Peyer's patch (tissue), 4 donors: ENCODE measurements at places on chromosomes 6 and 20.

DNA sequence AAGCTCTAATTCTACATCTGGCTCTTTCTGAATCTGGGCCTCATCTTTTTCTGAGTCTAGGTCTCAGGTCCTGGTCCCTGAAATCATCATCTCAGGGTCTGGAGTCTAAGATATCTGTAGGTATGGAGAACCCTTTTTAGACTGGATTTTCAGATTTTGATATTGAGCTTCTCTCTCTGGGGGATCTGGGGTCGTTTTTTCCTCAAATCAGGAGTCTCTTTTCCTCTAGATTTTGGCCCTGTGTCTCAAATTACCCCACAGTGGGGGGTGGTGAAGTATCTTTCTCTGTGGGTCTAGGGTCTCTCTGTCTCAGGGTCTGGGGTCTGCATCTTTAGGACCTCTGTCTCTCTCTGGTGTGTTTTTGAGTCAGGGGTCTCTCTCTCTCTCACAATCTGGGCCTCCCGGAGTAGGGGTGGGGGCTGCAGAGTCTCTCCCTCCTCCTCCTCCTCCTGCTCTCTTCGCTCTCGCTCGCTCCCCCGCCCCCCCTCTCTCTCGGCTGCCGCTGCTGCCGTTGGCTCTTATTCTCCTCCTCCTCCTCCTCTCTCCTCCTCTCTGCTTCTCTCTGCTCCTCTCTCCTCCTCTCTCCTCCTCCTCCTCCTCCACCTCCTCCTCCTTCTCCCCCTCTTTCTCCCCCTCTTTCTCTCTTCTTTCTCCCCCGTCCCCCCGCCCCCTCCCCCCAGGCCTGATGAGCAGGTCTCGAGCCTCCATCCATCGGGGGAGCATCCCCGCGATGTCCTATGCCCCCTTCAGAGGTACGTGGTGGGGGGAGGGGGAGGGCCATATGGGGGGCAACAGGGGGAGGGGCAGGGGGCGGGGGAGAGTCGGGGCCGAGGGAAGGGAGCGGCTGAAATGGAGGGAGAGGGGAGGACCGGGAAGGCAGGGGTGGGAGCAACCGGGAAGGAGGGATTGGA is at the start of gene SYNGAP1:
TSS of gene SYNGAP1 (plus strand) at position 486 of the 911 bp plus-strand sequence. CDS start at position 686, 200 bp downstream.
- DNase-seq: no peak

DNA sequence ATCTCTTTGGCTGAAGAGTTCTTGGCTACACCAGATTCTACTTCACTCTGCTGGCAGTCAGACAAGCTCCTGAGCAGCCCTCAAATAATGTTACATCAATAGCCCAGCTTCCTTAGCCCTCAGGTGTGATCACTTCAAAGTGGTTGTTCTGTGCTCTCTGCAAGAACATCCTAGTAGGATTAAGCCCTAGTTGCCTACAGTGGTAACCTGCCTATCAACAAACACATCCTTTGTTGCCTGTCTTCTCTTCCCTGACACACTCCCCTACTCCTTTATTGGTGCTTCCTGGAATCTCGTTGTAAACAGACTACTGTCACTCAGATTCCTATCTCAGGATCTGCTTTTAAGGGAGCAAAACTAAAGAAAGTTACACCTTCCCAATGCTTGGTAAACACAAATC is 45.1 kb upstream of the TASP1 start:
- no peak for DNase-seq

- DNase-seq: no peak
Observed at GRCh38 chr6:140062043-140063020, 687.9 kb upstream of the CITED2 start.

DNA sequence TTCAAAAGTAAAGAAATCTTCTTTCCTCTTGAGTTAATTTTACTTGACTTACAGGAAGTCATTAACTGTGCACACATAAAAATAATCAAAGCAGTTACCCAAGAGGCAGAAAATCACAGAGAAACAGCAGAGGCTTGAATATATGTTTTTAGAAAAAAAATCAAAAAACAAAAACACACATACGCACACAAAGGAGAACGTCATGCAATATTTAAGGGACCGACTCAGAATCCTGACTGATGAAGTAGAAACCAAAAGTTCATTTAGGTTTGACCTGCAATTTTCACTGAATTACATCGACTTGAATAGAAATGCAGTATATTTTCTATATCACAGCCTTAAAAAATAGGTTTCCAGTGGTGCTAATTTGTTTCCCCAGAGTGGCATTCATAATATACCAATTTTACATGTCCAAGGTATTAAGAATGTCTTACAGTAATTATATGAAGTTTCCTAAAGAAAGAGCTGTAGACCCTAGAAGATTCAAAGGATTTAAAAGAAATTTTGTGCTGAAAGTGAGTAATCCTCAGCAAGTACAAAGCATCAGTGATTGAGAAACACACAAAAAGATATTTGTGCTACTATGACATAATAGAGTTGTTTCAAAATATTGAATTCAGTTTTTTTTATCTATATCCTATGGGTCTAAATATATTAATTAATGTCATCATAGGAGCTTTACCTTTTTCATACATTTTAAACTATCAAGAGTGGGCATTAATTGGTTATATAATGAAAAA is 358.5 kb upstream of the RUNX2 start:
- DNase-seq: no peak

DNA sequence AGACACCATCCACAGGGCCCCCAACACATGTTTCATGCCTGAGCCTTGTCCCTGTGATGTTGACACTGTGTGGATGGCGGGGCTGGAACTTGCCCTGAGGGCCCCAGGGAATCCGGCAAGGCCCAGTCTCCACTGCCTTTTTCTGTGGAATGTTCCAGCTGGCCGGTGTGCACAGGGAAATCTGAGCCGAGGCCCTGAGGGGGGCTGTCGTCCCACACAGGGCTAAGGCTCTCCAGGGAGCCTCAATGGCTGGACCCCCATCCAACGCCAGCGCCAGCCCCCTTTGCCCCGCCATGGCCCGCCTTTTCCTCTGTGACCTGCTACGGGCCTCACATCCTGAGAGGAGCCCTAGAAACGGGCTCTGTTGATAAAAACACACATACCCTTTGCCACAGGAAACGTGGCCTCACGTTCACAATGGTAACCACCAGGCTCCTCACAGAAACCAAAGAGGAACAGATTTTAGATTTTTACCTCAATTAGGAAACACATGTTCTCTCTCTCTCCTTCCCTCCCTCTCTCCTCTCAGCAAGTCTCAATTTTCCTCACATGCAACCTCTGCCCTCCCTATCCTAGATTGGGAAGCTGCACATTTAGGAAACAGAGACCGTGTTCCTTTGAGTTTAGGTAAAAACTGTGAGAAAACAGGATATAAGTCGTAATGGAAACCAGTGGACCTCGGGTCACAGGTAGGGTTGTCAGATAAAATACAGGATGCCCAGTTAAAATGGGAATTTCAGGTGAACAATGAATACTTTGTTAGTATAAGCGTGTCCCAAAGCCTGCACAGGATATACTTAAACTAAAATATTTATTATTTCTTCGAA is 13.7 kb upstream of the ZNF831 start:
- DNase-seq: peak; percentile 83

DNA sequence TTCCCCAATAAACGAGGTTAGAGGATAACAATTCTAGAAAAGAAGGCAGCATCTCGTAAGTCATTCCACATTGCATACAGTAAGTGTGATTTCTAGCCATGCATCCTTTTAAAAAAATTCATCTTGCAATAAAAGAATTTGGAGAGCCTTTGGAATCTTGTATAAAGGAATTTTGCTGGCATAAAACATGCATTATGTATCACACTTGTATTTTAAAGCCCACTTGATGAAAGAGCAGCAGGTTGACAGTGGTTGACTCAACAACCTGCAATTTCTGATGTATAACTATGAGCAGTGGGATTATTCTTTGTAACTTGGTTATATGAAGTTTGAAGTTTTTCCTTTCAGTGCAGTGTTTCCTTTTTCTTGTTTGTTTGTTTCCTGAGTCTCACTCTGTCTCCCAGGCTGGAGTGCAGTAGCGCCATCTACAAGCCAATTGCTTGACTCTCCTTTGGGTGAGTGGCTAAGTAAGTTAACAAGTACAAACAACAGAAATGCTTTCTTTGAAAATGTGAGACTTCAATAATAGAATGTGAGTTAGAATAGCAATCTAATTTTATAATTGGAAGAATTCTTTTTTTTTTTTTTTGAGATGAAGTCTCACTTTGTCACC is 39.9 kb downstream of the JARID2 start:
- DNase-seq: peak; percentile 43

DNA sequence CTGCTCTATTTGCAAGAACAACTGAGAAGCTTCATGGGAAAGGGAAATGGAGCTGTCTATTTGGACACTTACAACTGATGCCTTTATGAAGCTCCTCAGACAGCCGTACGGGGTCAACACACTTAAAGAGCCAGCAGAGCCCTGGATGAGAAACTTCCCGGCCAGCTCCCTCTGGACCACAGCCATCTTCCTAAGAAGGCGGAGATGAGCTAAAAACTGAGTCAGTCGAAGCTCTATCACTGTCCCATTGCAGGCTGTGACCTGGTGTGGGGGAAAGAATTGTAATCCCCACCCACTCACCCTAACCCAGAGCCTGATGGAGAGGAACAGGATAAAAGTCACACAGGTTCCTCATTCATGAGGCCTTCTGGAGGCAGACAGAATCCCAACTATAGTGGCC is 360.4 kb upstream of the JARID2 start:
- DNase-seq: no peak

- no peak for DNase-seq
Observed at GRCh38 chr6:43780293-43780692, 10.3 kb downstream of the VEGFA start.

GRCh38 chr20:41131594-41132387 is 5.6 kb upstream of the PLCG1 start:
- DNase-seq: no peak

- DNase-seq: no peak
Observed at GRCh38 chr20:50017576-50018248, 34.9 kb downstream of the SNAI1 start.

DNA sequence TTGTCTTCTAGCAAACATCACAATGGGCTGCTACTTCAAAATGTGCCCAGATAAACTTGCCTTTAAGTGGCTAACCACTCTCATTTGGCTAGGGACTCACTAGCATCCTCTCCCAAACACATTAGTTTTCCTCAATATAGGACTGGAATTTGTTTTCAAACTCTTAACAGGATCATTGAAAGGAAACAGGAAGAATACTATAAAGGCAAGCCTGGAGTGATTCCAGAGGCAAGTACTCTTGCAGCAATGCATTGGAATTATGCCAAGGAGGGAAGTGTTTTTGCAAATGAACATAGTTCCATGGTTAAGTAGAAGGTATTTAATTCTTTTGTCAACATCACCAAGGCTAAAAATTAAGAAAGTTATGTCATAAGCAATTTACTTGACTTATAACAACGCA is 12.2 kb downstream of the EPHA7 start:
- DNase-seq: no peak

DNA sequence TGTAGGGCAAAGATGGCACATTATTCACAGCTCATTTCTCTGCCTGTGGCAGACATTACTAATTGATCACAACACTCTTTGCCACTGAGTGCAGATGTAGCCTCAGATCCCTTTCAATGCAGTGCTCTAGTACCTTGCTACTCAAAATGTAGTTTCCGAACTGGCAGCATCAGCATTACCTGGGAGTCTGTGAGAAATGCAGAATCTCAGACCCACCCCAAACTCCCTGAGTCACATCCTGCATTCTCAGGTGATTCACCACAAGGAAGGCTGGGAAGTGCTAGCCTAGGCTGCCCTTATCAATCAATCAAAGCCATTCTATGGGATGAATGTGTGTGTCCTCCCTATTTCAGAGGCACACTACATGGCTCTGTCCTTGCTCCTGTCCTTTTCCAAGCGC is 58.5 kb downstream of the PCNA start:
- DNase-seq: no peak

DNA sequence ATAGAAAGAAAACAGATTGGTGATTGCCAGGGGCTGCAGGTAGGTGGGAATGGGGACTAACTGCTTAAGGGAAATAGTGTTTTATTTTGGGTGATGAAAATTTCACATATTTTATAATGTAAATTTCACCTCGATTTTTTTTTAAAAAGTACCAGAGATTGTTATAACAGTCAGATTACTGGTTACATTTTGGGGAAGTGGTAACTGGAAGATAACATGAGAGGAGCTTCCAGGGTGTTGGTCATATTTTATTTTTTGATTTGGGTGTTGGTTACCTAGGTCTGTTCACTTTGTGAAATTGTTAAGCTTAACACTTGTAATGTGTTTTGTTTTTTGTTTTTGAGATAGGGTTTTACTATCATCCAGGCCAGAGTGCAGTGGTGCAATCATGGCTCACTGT is 17.2 kb upstream of the CRIP3 start:
- DNase-seq: no peak

DNA sequence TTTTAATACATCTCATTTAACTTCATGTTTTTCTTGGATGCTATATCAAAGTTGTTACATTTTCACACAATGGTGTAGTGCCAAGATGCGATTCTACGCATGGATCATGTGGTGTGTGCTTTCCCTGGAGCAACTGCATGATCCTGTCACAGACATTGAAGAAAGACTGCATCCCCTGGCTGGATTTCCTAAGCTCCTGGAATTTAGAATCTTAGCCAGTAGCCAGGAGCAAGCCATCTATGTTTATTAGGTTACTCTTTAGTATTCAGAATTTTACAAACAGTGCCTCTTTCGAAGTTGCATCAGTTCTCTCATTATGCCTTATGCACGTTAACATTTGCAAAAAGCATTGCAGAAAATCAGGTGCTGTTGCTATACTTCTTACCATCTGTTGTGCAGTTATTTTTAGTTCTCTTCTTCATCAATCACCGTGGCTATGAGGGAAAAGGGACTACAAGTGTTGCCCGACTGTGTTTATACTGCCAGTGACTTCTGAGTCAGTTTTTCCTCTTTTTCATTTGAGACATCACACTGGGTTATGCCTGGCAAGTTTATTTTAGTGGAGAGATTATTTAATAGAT is 584.2 kb downstream of the BCKDHB start:
- DNase-seq: no peak

DNA sequence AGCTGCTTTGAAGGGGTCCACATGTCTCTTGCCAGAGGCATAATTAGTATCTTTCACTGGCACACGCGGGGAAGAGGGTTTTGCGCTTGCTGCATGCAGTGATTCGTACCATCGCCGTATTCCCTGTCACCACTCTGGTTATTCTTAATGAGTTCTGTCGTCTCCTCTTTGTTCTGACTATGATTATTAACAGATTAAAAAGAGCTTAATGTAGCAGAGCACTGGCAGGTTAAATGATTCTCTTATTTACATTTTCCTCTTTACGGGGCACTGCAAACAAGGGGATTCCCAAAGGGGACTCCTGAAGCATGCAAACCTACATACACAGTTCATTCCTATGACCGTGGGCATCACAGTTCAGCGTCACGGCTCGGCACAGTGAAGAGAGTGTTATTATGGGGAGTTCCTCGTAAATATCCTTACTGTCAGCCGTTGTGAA is 204.8 kb downstream of the DTNBP1 start:
- DNase-seq: no peak

GRCh38 chr20:4775322-4776078 is 53.8 kb downstream of the PRND start:
- DNase-seq: no peak

GRCh38 chr6:164927288-164928056 is 381.9 kb downstream of the C6orf118 start:
- peak; percentile 60 for DNase-seq

DNA sequence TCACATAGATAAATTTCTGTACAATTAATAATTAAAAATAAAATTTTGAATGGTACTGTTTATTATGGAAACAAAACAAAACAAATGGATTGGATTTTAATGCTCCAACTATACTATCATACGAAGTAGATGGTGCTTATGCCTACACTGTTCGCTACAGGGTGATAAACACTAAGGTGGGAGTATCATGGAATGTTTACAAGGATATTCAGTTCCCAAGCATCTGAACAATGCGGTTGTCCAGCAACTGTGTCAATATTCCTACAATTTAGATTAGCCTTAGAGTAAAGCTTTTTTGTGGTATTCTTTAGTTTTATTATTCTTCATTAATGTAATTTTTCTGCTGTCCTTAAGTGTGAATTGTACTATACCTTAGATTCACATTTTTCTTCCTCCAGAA is 105.1 kb downstream of the MMS22L start:
- DNase-seq: no peak
